ENCODE measurements at places on chromosomes 16 and 17. TPM values are rescaled to one million over a fixed set of nuclear protein-coding genes. Genes with fewer than 3 reads are reported as not detected.

The GPS1 gene
- total RNA-seq: 76.9 TPM

The CETP gene
- not detected for total RNA-seq

The ARHGAP44 gene
- total RNA-seq: 0.61 TPM

DNA sequence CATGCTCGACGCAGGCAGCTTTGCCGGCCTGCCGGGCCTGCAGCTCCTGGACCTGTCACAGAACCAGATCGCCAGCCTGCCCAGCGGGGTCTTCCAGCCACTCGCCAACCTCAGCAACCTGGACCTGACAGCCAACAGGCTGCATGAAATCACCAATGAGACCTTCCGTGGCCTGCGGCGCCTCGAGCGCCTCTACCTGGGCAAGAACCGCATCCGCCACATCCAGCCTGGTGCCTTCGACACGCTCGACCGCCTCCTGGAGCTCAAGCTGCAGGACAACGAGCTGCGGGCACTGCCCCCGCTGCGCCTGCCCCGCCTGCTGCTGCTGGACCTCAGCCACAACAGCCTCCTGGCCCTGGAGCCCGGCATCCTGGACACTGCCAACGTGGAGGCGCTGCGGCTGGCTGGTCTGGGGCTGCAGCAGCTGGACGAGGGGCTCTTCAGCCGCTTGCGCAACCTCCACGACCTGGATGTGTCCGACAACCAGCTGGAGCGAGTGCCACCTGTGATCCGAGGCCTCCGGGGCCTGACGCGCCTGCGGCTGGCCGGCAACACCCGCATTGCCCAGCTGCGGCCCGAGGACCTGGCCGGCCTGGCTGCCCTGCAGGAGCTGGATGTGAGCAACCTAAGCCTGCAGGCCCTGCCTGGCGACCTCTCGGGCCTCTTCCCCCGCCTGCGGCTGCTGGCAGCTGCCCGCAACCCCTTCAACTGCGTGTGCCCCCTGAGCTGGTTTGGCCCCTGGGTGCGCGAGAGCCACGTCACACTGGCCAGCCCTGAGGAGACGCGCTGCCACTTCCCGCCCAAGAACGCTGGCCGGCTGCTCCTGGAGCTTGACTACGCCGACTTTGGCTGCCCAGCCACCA is 9.7 kb downstream of the VASN start:
- no peak overlapping the region for H3K4me3 ChIP-seq
- DNase-seq: no peak
- H3K36me3 ChIP-seq: no peaks in the 10 kb centered on the region
- H3K27ac ChIP-seq: no peak overlapping the region

GRCh38 chr17:57271821-57272220 is 15.5 kb downstream of the MSI2 start:
- no peaks in the 10 kb centered on the region for H3K36me3 ChIP-seq
- H3K4me3 ChIP-seq: no peak overlapping the region
- no peak for DNase-seq
- no peak overlapping the region for H3K27ac ChIP-seq

- no peak overlapping the region for H3K4me3 ChIP-seq
- H3K4me1 ChIP-seq: peaks cover 13% of the 10 kb centered on the region
- no peaks in the 10 kb centered on the region for H3K27me3 ChIP-seq
- H3K36me3 ChIP-seq: peaks cover 19% of the 10 kb centered on the region
- H3K27ac ChIP-seq: peak overlapping the region; percentile 19
These were observed 15.4 kb upstream of the SPATA32 start for GRCh38 chr17:45277216-45277849.

DNA sequence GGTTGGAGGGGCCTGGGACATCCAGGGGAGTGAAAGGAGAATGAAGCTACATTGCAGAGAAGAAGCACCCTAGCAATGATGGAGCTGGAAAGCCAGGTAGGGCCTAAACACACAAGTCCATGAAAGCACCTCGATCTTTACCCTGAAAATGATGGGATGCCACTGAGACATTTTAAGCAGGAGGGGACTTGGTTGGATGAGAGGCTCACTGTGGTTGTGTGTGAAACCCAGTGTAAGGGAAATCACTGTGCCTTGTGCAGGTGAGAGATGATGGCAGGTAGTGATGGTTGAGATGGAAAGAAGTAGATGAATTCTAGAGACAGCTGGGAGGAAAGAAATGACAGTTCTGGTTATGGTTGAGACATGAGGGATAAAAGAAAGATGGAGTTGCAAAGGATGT is 132.9 kb upstream of the CACNG3 start:
- no peak for DNase-seq
- no peak overlapping the region for H3K4me3 ChIP-seq
- no peaks in the 10 kb centered on the region for H3K36me3 ChIP-seq
- H3K4me1 ChIP-seq: no peaks in the 10 kb centered on the region
- H3K27me3 ChIP-seq: no peaks in the 10 kb centered on the region
- H3K27ac ChIP-seq: no peak overlapping the region

DNA sequence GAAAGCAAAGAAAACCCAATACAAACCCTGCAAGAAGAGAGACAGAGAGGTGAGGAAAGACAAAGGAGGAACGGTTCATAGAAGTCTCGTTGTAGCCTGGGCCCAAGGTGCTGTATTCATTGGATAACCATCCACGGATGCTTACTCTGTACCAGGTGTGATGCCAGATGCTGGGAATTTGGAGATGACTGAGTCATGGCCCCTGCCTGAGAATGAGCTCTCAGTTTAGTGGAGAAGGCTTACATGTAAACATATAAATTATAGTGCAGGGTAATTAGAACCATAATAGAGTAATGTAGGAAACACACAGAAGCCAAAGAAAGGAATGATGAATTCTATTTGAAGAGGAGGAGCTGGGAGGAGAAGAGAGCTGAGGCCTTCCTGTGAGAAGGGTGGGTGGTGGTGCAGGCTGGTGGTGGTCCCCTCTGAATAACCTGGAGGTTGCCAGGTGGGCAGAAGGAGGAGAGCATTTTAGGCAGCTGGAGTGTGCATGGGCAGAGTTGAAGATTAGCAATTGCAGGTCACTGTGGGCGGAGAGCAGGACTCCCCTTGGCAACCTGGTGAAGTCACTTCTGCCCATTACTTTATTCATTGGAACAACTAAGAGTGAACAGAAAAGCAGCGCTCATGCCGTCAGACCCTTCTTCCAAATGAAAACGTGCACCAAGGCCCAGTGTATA is 7.7 kb upstream of the ZG16 start:
- H3K27me3 ChIP-seq: no peaks in the 10 kb centered on the region
- no peak overlapping the region for H3K27ac ChIP-seq
- no peaks in the 10 kb centered on the region for H3K36me3 ChIP-seq

- peaks cover 58% of the 10 kb centered on the region for H3K36me3 ChIP-seq
- no peaks in the 10 kb centered on the region for H3K27me3 ChIP-seq
- H3K4me3 ChIP-seq: no peak overlapping the region
- H3K4me1 ChIP-seq: peaks cover 11% of the 10 kb centered on the region
- DNase-seq: no peak
These were observed 11.4 kb downstream of the ENGASE start for GRCh38 chr17:79085921-79086551.

DNA sequence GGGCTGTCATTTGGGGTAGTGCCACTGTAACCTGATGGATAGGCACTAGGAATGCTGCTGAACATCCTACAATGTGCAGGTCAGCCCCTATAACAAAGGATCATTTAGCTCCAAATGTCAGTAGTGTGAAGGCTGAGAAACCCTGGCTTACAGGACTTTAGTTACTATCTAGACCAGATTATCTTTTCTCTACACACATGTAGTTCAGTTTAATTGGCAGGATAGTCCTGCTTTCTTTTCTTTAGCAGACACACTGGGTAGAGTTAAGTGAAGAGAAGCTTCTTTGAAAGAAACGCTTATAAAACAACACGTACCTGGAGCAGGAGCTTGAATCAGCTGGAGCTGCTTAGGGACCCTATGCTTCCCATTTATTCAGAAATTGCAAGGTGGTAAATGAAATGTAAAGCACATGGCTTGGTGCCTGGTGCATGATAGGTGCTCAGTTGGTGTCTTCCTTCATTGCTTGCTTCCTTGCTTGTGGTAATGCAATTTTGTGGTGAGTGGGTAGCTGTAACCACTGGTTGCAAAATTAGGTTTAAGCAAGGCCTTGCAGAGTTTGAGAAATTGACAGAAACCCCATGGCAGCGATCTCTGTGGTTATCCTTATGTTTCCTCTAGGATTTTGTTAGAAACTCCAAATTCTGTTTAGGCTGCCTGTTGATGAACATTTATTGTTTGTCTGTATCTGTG is 9.4 kb downstream of the METTL9 start:
- H3K4me1 ChIP-seq: peaks cover 52% of the 10 kb centered on the region
- H3K36me3 ChIP-seq: no peaks in the 10 kb centered on the region
- no peak overlapping the region for H3K4me3 ChIP-seq
- no peak for DNase-seq
- no peaks in the 10 kb centered on the region for H3K27me3 ChIP-seq

DNA sequence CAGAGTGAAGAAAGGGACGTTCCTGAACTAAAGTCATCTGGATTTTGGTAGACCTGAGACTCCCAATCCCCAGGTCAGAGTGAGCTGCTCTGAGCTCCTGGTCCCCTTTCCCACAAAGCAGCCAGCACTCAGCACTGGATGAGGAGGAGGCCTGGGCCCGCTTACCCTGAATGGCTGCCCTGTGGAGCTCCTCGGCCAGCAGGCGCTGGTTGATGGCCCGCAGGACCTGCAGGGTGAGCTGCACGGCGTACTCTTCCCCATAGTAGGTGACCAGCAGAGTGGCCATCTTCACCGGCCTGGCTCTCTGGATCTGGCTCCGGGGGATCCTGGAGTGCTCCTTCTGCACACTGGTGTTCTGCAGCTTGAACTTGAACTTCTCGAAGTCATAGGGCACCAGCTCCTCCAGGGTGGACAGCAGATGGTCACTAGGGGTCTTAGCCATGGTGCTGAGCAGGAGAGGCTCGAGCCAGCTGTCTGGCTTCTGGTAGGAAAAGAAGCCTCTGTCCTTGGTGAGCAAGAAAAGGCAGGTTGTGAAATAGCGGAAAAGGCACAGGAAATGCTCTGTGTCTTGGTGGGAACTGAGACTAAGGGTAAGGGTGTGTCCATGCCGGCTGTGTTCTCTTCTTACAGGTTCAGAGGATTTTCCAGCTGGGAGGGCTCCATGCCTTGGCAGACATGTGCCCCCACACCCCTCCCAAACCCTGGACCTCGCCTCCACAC is at the start of gene MEFV:
Gene MEFV (minus strand): TSS at position 488 of the 720 bp plus-strand sequence. CDS start 46 bp downstream, at position 442.
- no peaks in the 10 kb centered on the region for H3K4me1 ChIP-seq
- no peak for DNase-seq
- H3K4me3 ChIP-seq: no peak within 1 kb of the TSS
